ENCODE measurements at places on chromosomes 11 and 22. TPM values are rescaled to one million over a fixed set of nuclear protein-coding genes. Genes with fewer than 3 reads are reported as not detected.

CHADL gene
- polyA plus RNA-seq: 2.1 TPM

DNA sequence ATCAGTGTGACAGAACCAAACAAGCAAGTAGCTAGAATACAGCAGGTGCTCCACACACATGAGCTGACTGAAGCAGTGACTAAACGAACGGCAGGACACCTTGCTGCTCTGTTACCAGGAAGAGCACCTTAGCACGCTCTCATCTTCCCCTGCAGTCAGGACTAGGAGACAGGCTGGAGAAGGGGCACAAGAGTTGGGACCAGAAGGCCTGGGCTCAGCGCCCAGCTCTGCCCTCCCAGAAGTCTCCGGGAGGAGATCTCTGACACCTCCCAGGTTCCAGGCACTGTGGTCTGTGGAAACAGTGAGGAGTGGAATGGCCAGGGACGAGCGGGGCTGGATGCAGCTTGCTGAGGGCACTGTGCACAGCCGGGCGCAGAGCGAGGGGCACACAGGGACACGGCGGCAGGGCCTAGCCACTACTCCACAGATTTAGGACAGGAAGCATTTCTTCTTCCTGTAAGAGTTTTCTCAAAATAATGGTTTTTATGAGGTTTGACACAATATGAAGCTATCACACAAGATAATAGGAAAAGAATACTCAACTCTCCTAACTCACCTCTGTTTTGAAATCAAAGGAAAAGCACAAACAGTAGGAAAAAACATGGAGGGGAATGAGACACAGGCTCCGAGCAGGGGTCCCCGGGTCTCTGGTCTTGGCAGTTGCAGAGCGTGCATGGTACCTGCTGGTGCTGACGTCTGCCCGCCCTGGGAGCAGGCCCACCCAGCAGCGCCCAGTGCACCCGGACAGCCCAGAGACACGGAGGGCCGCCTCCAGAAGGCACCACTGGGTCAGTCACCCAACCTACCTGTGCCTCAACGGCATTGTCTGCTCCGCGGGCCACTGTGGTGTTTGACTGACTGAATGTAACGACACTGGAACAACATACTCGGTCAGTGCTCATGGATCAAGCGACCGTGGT is 67.6 kb downstream of the NCAPD3 start:
- DNase-seq: no peak

MUC15 gene
- polyA plus RNA-seq: not detected

DNA sequence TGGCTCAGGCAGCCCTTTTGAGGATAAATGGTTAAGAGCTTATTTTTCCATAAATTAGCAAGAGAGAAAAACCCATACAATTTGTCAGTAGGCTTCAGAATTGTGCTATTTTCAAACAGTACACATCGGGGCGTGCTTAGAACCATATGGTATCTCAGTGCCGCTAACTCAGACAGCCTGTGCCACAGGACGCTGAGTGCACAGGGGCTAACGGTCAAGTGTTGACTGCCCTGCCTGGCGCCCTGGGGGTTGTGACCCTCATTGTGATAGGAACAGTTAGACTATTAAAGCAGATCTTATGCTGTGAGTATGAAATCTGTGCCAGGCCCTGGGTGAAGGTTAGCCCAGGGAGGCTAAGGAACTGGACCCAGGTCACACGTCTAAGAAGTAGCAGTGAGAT is 1519.7 kb downstream of the BRD1 start:
- no peak for DNase-seq

DNA sequence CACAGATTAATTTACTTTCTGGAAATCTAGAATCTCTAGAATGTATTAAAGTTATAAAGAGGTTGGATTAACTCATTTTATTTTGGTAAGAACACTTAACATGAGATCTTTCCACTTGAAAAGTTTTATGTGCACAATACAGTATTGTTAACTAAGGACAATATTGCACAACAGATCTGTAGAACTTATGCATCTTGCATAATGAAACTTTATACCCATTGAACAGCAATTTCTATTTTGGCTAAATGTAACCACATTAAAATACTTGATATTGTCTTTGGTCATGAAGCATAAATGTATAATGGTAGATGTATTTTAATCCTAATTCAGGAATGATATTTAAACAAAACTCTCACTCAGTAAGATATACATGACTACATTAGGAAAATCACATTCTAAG is 203.8 kb downstream of the SNX19 start:
- no peak for DNase-seq

GRCh38 chr22:43269246-43269645 is 73.9 kb downstream of the SCUBE1 start:
- DNase-seq: no peak

C22orf42 gene
- polyA plus RNA-seq: not detected

GRCh38 chr11:79070518-79070917 is 370.3 kb downstream of the TENM4 start:
- no peak for DNase-seq

GRCh38 chr11:40514124-40514523 is 945.3 kb downstream of the LRRC4C start:
- DNase-seq: no peak

DNA sequence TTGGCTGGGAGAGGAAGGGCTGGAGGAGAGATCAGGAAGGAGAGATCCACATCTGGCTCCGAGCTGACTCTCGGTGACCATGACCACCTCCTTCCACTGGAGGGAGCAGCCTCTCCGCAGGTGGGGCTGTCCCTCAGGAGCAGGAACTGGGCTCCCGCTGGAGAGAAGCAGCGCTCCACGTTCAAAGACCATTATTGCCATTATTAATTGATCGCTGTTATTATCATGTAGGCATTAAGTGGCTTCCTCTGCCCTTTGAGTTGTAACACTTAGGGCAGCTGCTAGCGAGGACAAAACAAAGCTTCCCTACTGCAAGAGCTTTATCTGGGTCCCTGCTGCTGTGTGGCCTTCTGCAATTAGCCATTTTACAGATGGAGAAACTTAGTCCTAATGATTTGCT is 251.9 kb downstream of the ST3GAL4 start:
- peak; percentile 5 for DNase-seq

USP2 gene
- 0.21 TPM for polyA plus RNA-seq

DNA sequence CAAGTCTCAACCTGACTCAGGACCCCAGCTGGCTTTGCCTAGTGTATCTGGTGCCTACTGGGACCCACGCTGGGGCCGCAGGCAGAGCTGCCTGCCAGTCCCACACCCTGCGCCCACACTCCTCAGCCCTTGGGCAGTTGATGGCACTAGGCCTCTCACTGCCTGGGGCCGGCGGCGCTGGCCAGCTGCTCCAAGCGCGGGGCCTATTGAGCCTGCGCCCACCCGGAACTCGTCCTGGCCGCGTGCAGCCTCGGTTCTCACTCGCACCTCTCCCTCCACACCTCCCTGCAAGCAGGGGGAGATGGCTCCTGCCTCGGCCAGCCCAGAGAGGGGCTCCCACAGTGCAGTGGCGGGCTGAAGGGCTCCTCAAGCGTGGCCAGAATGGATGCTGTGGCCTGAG is 908.5 kb upstream of the CCDC90B start:
- no peak for DNase-seq

MOGAT2 gene
- not detected for polyA plus RNA-seq

HTR3B gene
- polyA plus RNA-seq: not detected

ROBO4 gene
- polyA plus RNA-seq: 260 TPM

OR8D2 gene
- not detected for polyA plus RNA-seq
